ENCODE measurements at places on chromosomes 2 and 18. TPM values are rescaled to one million over a fixed set of nuclear protein-coding genes. Genes with fewer than 3 reads are reported as not detected.

DNA sequence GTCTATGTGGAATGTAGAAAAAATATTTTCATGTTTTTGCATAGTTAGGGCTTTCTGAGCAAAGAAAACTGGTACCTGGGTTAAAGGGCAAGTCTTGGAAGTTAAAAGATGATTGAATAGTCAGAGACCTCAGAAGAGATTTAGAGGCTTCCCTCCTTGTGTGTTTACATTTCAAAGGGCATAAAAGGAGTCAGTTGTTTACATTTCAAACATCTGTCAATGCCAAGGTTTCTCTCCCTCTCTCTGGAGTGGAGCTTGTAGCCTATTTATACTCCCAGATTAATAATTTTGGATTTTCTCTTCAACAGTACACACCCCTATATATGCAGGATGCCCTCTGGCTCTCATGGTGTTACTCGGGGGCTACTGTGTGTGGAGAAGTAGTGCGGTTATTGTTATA lies 8.6 kb downstream of the M1AP start:
- no peak for DNase-seq

- DNase-seq: no peak
These were observed 50.5 kb downstream of the KCTD1 start for GRCh38 chr18:26497866-26498265.

DNA sequence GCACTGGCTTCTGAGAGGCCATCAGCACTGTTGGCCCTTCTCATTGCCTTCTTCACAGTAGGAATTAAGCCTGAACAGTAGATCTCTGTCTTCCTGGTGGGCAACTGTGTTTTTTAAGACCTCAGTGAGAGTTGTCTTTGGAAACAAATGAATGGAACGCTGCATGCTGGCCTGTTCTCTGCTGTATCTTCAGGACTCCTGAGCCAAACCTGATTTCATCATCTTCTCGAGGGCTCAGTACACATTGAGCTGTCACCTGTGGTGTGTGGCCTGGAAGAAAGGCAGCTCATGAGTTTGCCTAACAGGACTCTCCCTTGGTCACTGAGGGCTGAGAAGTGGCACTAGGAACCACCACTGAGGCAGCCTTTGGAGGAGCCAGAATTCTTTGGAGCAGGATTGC lies 39.7 kb downstream of the SH3RF3 start:
- no peak for DNase-seq

GRCh38 chr2:39150102-39150562 lies 29.3 kb upstream of the SOS1 start:
- no peak for DNase-seq

- DNase-seq: no peak
These were observed 250.6 kb downstream of the EIPR1 start for GRCh38 chr2:3126911-3127621.

DNA sequence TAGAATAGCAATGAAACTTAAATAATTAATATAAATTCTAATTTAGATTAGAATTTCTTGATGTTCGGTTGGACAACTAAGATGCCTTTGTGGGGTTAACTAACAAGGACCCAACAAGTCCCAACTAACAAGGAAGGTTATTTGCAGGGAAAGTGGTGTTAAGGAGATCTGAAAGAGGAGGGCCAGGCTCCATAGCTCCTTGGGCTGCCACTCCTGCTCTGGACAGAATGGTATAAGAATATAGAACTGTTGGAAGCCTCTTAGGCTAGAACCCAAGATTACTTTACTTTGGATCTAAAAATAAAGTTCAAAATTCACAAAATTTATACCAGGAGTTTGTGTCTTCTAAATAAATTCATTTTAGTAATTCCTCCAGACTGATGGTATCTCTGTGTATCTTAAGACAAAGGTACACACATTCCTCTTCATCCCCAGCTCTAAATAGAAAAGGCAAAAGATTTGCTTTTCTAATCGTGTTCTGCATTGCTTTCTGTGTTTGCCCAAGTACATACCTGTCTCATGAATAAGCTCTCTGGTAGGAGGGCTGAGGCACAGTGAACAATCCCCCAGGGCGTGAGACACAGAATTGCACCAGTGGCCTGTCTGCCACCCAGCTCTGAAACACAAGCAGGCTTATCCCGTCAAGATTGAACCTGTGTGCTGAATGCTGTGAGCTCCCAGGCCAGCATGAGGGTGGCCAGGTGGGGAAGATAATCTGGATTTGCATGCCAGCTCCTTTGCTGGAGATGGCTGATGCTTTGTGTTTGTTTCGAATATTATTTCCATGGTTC lies 176.0 kb downstream of the ACKR3 start:
- no peak for DNase-seq

- no peak for DNase-seq
These were observed 117.6 kb downstream of the HIBCH start for GRCh38 chr2:190202018-190202417.

GRCh38 chr2:76938153-76938552 lies 584.0 kb downstream of the LRRTM4 start:
- no peak for DNase-seq

GRCh38 chr2:11863513-11864328 lies 117.3 kb downstream of the LPIN1 start:
- peak; percentile 60 for DNase-seq

DNA sequence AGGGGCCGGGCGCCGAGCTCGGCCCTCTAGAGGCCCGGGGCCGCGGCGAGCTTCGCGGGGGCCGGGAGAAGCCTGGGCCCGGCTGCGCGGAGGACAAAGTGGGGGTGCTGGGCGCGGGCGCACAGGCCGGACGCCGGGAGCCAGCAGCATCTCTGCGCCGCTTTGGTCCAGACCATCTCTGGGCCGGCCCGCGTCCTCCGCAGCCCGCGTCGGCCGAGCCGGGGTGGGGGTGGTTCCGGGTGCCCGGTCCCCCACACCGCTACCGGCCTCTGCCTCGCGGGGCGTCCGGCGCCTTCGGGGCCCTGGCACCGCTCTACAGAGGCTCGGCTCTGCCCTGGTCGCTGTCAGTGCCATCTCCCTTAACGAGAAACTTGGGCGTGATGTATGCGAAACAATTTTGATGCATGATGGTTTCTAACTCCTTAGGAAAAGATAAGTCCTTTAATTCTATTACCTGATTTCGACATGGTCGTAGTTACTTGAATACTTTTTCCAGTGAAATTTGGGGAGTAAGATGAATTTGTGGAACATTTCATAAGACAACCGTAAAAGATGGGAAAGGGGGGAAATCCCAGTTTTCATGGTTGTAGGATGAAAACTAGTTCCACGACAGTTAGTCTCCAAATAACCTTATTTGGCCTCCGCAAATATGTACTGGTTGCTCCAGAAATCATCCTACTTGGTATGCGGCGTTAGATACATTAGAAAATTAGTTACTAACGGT lies 562 bp downstream of the TWSG1 start:
- peak; percentile 6 for DNase-seq

DNA sequence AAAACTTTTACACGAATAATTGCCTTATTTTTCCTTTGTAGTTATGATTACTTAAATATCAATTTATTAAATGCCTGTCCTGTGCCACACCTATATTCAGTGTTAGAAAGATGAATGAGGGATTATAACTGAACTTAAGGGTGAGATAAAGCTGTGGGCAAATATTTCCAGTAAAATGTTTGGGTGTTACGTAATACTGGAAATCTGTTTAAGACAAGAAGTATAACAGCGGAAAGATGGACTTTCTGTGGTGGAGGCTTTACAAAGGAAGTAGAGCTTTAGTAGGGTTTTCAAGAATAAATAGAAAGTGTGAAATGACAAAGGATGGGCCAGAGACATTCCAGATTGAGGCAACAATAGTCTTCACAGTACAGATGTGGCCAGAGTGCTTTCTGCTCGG lies 927.0 kb downstream of the DPP10 start:
- DNase-seq: no peak

DNA sequence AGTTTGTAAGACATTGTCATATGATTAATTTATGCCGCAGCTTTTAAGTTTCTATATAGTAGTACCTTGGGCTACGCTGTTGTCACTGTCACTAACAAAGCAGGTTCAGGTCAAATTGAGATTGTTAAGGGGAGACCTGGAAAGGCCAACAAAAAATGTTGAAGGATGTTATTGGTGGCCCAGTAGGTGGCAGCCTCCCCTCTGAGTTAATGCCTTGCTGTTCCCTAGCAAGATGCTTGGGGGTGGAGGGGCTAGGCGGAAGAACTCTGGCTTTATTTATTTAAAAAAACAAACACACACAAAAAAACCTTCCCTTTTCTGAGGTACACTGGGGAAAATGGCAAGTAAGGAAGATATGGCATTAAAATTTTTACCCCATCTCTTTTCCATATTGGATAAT lies 128.3 kb upstream of the ATP5MC3 start:
- DNase-seq: peak; percentile 23

DNA sequence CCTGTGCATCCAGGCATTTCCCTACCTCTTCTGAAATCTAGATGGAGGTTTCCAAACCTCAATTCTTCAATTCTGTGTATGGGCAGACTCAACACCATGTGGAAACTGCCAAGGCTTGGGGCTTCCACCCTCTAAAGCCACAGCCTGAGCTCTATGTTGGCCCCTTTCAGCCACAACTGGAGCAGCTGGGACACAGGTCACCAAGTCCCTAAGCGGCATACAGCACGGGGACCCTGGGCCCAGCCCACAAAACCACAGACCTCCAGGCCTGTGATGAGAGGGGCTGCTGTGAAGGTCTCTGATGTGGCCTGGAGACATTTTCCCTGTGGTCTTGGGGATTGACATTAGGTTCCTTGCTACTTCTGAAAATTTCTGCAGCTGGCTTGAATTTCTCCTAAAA lies 255.4 kb downstream of the TDRD15 start:
- DNase-seq: no peak

- DNase-seq: no peak
These were observed 278.7 kb downstream of the BCL2 start for GRCh38 chr18:63040788-63041410.

DNA sequence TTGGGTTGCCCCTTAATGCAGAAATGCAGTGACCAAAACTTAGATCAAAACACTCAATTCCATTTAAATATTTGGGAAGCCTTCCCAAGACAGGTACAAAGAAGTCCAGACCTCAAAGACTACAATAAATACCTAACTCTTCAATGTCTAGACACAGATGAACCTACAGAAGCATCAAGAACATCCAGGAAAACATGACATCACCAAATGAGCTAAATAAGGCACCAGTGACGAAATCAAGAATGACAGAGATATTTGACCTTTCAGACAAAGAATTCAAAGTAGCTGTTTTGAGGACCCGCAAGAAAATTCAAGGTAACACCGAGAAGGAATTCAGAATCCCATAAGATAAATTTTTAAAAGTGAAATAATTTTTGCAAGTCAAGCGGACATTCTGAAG lies 140.2 kb downstream of the XIRP2 start:
- DNase-seq: no peak

The RGPD3 gene
- 0.05 TPM for total RNA-seq

The LMAN1 gene
- 164 TPM for total RNA-seq

The INHA gene
- total RNA-seq: 0.64 TPM

The ZNF396 gene
- 1.2 TPM for total RNA-seq

The MROH2A gene
- not detected for total RNA-seq

The GALR1 gene
- not detected for total RNA-seq

The SEC11C gene
- 65.6 TPM for total RNA-seq

The C1QL2 gene
- total RNA-seq: not detected

The CENPA gene
- 31.9 TPM for total RNA-seq

The SERPINB10 gene
- total RNA-seq: not detected
